ENCODE measurements at places on chromosomes 4 and X.

DNA sequence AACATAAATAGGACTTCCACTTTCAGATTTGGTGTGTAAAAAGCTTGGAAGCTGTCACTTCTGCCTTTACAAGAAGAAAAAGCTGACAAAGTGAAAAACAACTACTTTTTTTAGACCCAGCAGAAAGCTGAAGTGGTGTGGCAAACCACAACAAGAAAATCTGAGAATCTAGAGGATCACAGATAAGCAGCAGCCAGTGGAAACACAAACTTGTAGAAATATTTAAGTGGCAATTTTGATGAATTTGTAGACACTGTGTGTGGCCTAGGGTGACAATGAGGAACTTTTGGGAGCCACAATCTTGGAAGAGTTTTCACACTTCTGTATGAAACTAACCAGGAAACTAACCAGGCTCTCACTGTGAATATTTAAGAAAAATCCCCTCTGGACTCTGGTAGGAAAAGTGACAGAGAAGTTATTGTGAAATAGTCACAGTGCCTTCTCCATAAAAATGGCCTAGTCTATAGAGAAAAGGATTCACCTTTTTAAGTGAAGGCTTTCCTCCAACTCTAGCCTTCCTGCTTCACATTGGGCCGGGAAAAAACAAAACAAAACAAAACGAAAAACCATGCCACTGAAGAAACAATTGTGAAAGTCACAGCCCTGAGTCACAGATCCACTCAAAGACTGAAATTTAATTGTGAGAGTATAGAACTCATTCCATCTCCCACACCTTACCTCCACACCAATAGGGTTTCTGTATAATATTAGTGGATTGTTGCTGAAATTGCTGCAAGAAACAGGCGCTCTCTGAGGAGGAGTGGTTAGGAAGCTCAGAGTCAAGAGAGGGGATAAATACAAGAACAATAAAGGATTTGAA is 26.7 kb upstream of the GUCY1A1 start:
- no peak for DNase-seq

DNA sequence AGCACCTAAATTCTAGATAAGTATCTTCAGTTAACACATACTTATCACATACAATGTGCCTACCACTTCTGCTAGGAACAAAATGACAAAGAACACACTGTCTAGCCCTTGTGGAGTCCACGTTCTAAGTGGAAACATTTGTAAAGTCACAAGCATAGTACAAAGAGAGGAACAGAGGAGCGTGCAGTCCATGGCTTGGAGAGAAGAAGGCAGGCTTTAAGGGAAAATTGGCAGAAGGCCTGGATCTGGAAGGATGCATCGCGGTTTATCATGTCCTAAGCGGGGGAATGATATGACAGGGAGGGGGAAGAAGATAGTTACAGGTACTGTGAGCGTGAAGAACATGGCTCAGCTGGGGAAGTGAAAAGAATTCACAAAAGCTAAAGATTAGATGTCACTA is 218.0 kb downstream of the PRDM5 start:
- no peak for DNase-seq

GRCh38 chrX:19602866-19603622 is 87.7 kb upstream of the MAP3K15 start:
- DNase-seq: no peak

GRCh38 chr4:74996996-74997395 is 64.1 kb downstream of the PARM1 start:
- no peak for DNase-seq

DNA sequence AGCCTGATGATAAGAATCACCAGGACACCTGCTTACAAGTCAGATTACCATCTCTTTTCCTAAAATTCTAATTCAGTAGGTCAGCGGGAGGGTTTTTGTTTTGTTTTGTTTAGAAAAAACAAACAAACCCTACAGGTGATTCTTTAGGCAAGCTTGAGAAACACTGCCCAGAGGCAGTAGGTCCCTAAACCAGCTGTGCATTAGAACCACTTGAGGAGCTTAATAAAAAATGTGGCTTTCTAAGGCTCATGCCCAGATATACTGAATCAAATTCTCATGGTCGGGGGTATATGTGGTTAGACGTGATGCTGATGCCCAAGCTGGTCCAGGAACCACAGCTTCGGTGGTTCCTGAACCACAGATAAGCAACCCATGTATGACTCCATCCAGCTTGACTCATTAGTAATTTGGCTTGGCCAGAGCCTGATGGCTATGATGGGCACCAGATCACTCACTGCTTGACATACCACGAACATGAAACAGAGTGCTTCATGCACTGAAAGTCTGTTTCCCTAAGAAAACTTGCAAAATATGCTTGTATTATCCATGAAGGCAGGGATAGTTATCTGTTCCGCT is 338.1 kb upstream of the F9 start:
- DNase-seq: no peak

- no peak for DNase-seq
Observed at GRCh38 chrX:26286836-26287235, 70.9 kb downstream of the MAGEB5 start.

GRCh38 chr4:151676301-151676700 is 84.5 kb downstream of the GATB start:
- no peak for DNase-seq

DNA sequence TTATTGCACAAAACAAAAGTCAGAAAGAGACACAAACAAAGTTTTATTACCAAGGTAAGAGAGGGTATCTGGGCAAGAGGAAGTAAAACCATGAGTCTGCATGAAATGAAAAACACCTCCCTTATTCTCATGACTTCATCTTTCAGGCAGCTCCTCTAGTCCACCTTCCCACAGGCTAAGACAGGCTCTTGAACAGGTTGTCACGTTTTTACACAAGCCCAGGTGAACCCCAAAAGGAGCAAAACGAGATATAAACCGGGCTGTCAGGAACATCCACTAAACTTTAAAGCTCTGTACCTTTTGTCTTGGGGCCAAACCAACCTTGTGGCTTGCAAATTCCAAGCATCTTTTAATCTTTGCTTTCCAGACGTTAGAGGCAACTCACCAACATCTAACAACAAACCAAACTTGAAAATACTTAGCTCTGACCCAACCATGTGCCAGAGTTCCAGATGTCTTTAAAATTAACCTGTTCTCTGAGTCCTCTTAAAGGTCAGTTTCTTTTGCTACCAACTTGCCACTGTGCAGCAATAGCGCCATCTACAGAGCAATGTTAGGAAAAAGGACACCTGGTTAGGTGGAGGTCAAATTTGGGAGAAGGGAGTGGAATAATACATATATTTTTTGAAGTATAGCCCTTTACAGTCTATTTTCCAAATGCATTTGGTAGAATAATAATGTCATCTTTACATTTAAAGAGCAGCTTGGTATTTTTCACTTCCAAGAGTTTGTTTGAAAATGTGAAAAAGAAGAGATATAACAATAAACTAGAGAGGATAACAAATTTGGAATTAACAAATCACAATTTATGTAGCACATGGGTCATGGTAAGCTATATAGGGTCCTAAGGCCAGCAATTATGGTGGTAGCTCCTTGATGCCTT is 73.1 kb downstream of the QRFPR start:
- no peak for DNase-seq

DNA sequence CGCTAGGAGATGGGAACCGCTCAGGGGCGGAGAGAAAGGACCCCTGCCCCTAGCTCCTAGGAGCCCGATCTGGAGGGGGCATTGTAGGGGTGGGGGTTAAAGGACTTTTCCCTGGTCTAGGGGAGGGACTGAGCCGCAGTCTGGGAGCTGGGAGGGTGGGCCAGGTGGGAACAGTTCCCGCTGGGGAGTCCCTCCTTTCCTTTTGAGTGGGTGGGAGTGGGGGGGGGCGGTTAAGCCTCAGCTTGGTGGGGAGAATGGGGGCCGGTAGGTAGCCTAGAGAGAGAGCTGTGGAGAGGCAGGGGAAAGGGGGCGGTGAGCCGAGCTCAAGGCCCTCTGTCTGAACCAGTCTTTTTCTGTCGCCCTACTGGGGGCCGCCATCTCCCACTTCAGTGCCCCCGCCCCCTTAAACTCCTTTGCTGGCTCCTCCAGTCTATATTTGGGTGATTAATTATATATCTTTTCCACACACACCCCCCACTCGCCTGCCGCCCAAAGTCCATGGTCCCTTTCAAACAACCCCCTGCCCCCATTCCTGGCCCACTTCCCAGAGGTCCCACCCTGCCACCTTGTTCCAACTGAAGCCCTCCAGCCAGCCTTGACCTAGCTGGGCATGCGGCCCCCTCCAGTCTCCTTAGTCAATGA is 822 bp downstream of the ZNF275 start:
- DNase-seq: no peak

DNA sequence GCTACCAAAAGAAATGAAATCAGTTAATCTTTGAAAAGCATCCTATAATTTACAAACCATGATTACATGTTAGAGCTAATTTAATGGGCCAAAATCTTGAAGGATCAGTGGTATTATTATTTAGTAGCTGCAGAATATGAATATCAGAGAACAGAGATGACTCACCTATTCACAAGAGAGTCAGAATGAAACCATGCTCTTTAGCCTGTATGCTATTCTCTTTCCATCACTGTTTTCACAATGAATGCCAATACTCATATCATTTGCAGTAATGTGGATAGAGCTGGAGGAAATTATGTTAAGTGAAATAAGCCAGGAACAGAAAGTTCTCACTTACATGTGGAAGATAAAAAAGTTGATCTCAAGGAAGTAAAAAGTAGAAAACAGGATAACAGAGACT is 414.1 kb downstream of the CENPC start:
- no peak for DNase-seq

- no peak for DNase-seq
Observed at GRCh38 chrX:45935408-45935807, 609.8 kb downstream of the ZNF674 start.

DNA sequence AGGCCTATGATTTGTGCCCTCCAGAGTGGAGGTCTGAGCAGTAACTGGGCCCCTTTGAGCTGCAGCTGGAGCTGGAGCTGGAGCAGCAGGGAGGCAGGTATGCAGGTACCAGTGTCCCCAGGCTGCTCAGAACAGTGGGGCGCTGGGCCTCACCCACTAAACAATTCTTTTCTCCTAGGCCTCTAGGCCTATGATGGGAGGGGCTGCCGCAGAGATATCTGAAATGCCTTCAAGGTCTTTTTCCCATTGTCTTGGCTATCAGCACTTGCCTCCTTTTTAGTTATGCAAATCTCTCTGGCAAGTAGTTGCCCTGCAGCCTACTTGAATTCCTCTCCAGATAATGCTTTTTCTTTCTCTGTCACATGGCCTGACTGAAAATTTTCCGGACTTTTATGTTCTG is 79.7 kb upstream of the OTUD4 start:
- no peak for DNase-seq

DNA sequence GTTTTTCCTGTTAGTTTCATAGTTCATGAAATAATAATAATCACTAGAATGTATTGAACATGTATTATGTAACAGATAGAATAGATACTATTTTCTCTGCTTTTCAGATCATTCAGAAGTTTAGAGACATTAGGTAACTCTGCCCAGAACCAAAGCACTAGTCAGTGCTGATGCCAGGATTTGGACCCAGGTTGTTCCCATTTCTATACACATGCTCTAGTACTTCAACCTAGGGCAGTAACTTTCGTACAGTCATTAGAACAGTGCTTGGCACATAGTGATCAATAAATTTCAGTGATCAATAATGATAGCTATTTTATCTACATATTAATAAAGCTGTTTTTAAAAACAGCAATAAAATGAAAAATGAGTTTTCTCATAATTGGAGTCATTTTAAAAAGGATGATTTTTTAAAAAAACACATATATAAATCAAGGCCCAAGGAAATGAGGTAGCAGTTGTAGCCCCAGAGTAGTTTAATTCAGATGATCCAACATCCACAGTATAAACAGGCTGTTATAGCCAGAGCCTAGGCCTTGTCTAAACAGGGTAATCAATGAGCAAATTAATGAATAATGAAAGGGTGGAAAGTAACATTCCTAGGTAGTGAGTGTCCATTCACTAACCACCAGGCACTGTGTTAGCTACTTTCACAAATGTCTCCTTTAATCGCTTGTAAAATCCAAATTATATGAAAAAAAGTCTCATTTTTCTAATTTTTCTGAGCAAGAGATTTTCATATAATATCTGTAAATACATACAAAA is 25.6 kb downstream of the TXK start:
- DNase-seq: no peak

- no peak for DNase-seq
Observed at GRCh38 chrX:100373673-100374072, 36.4 kb downstream of the PCDH19 start.

GRCh38 chr4:182141061-182141460 is 102.1 kb upstream of the TENM3 start:
- DNase-seq: no peak

- DNase-seq: no peak
Observed at GRCh38 chr4:140092094-140092851, 61.7 kb downstream of the MAML3 start.

DNA sequence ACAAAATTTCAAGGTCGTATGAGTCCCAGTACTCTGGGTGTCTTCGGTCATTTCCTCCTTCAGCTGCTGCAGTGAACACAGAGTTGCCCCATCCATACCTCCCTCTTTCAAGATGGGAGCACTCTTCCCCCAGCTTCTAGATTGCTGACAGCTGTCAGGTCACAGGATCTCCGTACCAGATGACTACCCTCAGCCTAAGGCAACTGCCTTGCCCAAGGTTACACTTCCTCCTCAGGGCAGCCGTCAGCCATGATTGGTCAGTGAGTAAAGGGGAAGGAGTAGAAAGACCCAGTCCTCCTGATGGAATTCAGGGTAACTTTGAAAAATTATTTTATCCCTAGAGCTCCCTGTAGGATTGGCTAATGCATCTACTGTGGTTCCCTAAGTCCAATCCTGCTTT is 81.6 kb downstream of the NAF1 start:
- no peak for DNase-seq

GRCh38 chr4:7302781-7303404 is 110.6 kb downstream of the SORCS2 start:
- DNase-seq: no peak

GRCh38 chr4:159222043-159222552 is 119.2 kb downstream of the RAPGEF2 start:
- DNase-seq: no peak

DNA sequence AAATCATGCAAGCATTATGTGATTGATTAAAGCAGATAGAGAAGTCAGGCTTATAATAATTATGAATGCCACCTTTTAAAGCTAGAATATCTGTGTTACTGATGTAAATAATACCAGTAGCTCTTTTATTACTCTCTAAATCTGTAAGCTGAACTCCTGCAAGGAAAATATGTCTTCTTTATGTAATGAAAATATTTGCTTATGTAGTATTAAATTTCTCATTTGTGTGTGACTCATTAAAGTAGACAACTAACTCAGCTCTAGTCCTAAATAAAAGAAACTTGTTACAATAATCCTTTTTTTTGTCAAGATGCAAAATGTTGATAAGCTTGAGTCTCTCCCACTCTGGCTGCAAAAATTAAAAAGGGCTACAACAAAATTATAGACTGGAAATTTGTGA is 137.7 kb upstream of the FAT1 start:
- DNase-seq: no peak
